ENCODE measurements at places on chromosomes 3 and 15. TPM values are rescaled to one million over a fixed set of nuclear protein-coding genes. Genes with fewer than 3 reads are reported as not detected.

GRCh38 chr3:169082076-169082475 is 581.4 kb downstream of the MECOM start:
- no peak for DNase-seq

DNA sequence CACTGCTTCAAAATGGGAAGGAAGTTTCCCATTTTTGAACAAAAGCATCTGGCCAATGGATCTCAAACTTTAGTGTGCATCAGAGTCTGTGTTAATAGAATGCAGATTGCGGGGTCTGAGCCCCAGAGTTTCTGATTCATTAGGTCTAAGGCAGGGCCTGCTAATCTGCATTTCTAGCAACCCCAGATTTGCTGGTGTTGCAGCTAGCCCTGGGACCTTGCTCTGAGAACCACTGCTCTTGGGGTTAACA is 30.7 kb upstream of the USP3 start:
- DNase-seq, result no peak

- DNase-seq, result no peak
These were observed 33.3 kb upstream of the GABRB3 start for GRCh38 chr15:26806151-26806550.

The CD86 gene
- total RNA-seq, result 0.40 TPM

DNA sequence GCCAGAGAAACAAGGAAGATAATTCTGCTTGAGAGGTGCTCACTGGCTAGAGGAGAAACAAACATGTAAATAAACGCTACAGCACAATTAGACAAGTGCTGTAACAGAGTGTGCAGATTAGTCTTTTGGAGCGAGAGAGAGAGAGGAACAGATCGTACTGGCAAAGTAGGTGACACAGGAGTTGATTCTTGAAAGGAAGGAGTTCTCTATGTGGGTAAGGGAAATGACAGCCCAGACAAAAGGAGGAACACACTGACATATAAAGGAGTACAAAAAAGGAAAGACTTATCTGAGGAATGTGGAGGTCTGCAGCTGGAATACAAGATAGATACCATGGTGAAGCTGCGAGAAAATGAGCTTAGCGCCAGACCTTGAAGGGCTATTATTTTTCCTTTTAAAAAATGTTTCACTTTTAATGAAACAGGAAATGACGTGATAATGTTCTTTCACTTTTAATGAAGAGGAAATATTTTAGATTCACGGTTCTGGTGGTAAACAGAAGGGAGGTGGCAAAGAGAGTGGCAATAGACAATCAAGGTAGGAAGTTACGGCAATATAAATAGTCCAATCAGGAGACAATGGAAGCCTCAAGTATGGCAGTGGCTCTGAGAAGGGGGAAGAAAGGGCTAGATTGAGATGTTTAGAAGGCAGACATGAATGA is 202.9 kb downstream of the VPS13C start:
- no peak for DNase-seq

DNA sequence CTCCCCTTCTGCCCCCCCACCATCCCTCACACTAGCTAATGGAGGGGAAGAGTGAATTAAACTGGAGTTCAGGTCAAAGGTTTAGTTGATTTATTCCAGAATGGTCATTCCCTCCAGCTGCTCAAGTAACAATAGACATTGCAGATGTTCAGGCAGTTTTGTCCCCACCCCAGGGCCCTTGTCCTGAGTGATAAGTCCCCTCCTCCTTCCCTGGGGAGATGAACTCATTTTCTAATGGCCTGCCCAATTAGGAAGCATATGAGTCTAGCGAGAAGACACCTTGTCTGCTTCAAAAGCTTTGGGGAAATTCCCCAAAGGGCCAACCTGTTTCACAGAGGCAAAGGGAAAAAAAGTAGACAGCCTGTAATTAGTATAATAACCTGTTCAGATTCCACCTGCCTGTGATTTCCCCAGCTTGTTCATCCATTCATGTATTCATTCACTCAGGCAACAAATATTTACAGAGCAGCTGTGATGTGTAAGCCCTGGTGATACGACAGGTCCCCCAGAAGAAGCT is 165.3 kb downstream of the SHQ1 start:
- DNase-seq, result no peak

GRCh38 chr3:74642876-74643275 is 28.4 kb upstream of the CNTN3 start:
- no peak for DNase-seq

The LMAN1L gene
- total RNA-seq, result not detected

The NR1I2 gene
- 0.28 TPM for total RNA-seq

GRCh38 chr3:30319713-30320112 is 286.7 kb upstream of the TGFBR2 start:
- DNase-seq, result peak; percentile 7

- DNase-seq, result no peak
These were observed 135.1 kb downstream of the LRRC28 start for GRCh38 chr15:99386391-99386790.

DNA sequence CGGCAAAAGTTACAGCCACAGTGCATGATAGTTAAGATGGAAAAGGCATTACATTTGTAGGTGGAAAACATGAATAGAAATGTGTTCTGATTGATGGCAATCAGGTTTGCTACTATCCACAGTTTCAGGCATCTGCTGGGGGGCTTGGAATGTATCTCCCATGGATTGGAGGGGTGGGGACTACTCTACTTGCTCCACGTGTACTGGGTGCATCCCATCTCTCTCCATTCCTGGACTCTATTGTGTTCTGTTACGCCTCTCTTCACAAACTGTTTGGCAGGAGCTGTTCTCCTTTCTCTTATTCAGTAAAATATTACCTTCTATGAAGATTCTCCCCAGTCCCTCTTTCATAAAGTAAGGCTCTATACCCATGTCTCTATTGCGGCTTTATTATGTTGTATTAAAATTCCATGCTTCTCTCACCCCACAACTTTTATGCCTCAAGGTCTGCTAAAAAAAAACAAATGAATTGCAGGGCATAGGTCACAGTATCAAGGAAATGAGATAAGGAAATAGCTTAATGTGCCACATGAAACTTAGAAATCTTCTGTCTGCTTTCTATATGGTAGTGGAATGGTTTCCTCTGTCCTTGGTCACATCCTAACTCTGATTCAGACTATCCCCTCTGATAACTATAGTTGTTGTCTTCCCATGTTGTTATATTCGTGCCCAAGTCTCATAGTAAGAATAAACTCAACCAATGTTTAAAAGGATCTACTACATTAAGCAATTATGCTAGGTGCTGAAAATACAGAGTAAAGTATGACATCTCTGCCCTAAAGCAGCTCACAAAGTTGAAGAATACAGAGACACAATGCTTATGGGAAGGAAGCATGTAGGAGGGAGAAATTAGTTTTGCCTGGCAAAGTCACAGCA is 43.2 kb downstream of the LRRFIP2 start:
- DNase-seq, result no peak

GRCh38 chr3:55884066-55884465 is 397.0 kb upstream of the WNT5A start:
- no peak for DNase-seq

DNA sequence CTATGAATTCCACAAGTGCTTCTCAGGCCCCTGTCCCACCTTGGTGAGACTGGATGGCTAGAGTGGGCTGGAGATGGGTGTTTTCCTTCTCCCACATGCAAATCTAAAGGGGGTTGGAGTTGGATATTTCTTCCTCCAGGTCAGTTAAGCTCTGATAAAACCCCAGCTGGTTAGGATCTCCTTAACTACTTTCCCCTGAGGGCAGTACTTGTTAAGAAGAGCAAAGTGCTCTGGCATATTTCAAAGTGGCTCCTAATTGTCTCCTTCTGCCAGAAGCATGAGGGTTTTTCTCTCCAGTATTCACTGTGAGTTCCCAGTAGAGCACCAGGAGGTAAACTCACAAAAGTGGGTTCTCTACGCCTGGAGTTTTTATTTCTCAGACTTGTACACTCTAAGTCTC is 31.4 kb downstream of the COL6A6 start:
- DNase-seq, result no peak

- no peak for DNase-seq
These were observed 107.4 kb downstream of the VGLL4 start for GRCh38 chr3:11536132-11536935.

The ARGFX gene
- total RNA-seq, result not detected

DNA sequence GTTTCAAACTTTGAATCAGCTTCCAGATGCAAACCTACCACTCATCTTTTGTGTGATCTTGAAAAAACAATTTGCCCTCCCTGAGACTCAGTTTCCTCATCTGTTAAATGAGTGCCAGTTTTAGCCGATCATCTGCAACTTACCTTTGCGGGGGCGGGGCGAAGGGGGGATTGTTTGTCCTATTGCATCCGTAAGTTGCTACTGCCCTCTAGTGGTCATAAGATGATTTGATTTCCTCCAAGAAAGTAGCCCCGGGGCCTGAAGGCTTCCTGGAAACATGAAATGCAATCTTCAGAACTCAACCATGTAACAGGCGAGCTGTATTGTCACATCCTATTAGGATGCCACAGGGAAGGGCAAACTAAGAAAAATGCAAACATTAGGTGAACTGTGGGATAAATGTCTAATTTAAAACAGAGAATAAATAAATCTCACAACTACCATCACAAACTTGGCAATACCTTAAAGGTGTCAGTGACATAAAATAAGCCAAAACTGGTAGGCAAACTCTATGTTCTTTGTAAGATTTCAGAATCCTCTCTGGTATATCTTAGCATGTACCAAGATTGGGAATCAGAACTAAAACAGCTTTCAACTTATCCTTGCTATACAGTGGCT is 63.5 kb upstream of the CLDN18 start:
- peak; percentile 67 for DNase-seq

The IMPG2 gene
- 0.08 TPM for total RNA-seq

The CADPS gene
- 10.2 TPM for total RNA-seq

DNA sequence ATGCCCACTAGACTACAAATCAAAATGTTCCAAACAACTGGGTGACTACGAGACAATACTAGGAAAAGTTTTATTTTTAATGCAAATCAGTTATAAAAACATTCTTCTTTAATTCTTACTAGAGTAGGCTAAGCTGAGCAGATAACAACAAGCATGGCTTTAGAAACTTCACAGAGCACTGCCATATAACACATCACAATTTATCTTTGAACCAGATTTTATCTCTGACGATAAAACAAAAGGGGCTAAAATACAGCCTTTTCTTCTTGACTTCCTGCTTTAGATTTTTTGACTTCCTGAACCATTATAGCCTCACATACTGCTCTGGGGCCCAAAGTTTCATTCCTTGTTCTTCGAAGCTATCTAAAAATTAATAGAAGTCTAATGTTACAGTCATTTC is 25.9 kb downstream of the TBC1D2B start:
- DNase-seq, result no peak

DNA sequence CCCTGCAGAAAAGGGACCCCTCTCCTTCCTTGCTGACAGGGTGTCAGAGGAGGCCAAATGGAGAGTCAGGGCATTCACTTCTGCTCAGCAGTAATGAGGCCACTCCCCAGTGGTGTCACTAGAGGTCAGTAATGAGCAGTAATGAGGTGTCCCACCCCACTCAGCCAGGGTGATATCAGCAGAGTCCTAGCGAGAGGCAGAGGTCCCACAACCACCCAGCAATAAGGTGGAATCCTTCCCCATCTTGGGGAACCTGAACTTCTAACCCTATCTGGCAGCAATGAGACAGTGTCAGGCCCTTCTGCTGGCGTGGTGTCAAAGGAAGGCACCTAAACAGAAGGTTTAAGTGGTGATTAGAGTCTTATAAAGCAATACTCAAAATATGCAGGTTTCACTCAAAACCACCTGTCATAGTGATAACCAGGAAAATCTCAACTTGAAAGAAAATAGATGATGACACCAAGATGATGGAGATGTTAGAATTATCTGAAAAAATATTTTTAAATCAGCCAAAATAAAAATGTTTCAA is 12.9 kb downstream of the OCA2 start:
- no peak for DNase-seq

- no peak for DNase-seq
These were observed 407.3 kb downstream of the GBE1 start for GRCh38 chr3:81354119-81354518.

GRCh38 chr15:61037031-61037430 is 192.1 kb downstream of the RORA start:
- no peak for DNase-seq

The PCLAF gene
- total RNA-seq, result 65.7 TPM

Data from H1 (cell line).